Thoracic aorta (tissue), 2 donors: ENCODE measurements at places on chromosomes 3 and 15. TPM values are rescaled to one million over a fixed set of nuclear protein-coding genes. Genes with fewer than 3 reads are reported as not detected.

DNA sequence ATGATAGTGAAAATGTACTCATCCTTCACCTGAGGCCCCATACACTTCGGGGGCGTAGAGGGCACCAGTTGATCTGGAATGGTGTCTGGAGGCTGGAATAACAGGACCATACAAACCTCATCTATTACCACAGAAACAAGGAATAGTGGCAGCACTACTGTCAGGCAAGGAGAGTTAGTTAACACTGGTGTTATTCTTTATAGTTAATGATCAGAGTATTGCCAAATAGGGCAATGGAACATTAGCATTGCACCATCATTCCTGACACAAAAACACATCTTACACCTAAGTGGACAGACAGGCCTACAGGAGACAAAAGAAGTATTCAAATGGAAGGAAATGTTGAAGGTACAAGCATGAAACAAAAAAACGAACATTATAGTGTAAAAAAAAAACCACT is 137.0 kb upstream of the UBP1 start:
- no peak for DNase-seq

DNA sequence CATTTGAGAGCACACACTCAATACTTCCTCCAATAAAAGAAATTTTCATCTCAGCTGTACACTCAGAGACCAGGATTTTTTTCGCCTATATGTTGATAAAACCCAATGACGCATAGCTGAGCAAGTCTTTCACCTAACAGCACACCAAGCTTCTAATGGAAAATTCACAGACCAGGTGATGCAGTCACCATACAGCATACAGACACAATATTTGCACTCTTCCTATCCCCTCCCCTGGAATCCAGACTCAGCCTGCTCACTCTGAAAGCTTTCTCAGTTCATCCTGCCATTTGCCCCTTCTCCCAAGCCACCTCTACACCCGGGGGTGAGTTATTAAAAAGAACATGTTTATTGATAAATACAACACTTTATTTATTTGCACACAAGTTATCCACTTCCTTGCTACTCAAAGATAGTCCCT is 1.7 kb downstream of the TBC1D5 start:
- DNase-seq = no peak

- DNase-seq = no peak
These were observed 34.8 kb downstream of the GPR176 start for GRCh38 chr15:39885099-39885777.

- no peak for DNase-seq
These were observed 53.2 kb downstream of the LIPC start for GRCh38 chr15:58484791-58485600.

DNA sequence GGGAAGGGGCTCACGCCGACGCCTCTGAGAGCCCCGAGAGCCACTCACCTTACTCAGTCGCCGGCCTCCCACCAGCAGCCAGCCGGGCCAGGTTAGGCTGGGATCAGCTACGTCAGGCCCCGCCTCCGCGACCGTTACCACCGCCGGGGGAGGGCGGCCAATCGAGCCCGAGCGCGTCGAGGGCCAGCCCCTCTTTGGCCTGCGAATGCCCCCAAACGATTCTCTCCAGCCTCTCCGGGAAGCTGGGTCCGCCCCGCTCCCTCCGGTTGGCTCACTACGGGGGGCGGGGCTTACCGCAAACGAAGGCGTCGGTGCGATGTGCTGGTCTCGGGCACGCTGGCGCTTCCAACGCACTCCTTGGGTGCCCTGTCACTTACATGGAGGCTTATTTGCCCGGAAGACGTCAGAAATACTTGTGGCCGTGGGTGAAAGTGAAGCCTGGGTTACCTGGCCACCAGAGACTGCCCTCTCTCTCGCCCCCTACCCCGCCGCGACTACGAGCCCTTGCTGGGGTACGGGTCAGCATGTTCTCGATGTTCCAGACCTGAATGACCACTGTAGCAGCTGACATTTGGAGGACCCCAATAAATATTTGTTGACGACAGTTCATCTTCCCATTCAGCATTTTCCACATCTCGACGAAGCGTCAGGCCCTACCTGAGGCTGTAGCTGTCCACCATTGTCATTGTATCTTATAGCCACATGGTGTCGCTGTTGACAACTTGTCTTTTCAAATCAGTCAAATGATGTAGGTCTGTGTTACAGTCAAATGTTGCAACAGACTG is at the start of gene CEP70:
CEP70 (minus strand) TSS at position 111 of the 785 bp plus-strand sequence. CDS start 21,333 bp downstream, outside the sequence.
- peak; percentile 78 for DNase-seq

- no peak for DNase-seq
These were observed 88.5 kb downstream of the ERC2 start for GRCh38 chr3:56379723-56380287.

GRCh38 chr3:182967218-182968204 is 12.8 kb downstream of the DCUN1D1 start:
- no peak for DNase-seq

- no peak for DNase-seq
These were observed 67.9 kb downstream of the LRIG1 start for GRCh38 chr3:66432767-66433521.

DNA sequence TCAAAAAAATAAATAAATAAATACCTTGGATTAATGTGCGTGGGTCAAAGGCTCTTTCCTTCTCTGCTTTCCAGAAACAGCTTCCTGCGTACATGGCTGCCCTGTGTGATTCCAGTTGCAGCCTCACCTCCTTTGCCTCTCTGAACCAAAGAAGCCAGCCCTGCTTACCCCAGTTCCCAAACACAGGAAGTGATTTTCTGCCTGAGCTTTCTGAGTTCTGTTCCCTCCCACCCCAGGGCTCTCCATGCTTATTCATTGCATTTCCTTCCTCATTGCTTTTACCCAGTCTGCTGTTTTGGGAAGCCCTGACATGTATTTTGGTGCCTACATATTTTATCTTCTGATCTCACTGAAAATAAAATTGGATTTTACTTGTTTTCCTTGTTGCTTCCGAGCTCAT is 15.4 kb downstream of the ZSCAN2 start:
- no peak for DNase-seq

DNA sequence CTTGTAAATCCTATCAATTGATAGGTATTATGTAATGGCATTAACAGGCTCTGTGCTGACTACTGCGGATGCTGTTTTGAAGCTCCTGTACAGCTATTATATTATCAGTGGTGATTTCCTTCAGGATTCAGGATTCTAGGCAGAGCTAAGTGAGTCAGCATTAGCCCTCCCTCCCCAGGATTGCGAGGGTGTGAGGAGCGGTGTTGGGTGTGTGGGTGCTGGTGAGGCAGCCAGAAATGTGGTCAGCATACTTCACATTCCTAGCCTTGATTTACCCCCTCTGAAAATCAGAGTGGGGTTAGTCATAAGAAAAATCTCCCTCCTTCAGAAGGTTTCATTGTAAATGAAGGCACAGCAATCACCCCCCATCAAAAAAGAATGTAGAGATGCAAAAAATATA is 72.5 kb downstream of the SNTN start:
- no peak for DNase-seq

- no peak for DNase-seq
These were observed 15.6 kb downstream of the IQCB1 start for GRCh38 chr3:121819236-121819635.

DNA sequence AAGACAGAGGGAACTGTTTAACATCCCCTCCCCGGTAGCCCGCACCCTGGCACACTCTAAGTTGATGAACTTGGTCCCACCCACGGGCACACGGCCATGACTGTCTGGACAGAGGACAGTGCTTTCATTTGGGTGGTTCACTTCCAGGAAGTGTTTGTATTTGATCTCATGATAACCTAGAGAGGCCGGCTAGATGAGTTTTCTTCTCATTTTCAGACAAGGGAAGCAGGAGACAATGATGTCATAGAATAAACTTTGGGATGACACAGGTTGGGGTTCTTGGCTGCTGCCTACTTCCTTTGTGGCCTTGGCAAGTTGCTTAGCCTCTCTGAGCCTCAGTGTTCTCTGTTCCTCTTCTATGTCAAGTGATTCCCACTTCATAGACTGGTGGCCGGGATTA is 16.1 kb upstream of the LYSMD4 start:
- no peak for DNase-seq

- no peak for DNase-seq
These were observed 36.4 kb upstream of the PRR23E start for GRCh38 chr3:127156338-127157050.

- no peak for DNase-seq
These were observed 20.8 kb downstream of the NFKBIZ start for GRCh38 chr3:101870138-101870537.

The C3orf62 gene
- total RNA-seq = 5.4 TPM

The ISL2 gene
- total RNA-seq = not detected

The XCR1 gene
- total RNA-seq = not detected

The SLC35G2 gene
- 5.3 TPM for total RNA-seq

The C3orf22 gene
- total RNA-seq = not detected

The LSM3 gene
- total RNA-seq = 4.9 TPM

The RLBP1 gene
- total RNA-seq = not detected

The P4HTM gene
- total RNA-seq = 57.6 TPM
